ENCODE measurements at places on chromosomes 1 and 21. TPM values are rescaled to one million over a fixed set of nuclear protein-coding genes. Genes with fewer than 3 reads are reported as not detected.
A peak's percentile ranks its signal among the peaks of the same experiment; 100 is the strongest.

DNA sequence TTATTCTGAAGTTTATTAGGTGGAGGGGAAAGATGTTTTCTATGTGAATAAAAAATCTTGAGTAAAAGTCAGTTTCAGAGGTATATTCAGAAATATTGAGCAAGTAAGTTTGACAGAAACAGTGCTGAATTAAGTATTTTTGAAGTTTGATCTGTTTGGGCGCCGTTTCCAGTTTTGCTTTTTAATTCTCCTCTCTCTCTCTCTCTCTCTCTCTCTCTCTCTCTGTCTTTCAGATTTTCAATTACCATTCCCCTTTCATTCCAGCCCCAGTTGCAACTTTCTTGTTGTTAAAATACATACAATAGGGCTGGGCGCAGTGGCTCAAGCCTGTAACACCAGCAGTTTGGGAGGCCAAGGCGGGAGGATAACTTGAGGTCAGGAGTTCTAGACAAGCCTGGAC, 24.0 kb downstream of the ADGRL2 start:
- no peak overlapping the region for H3K27ac ChIP-seq
- no peak for DNase-seq
- no peaks in the 10 kb centered on the region for H3K4me1 ChIP-seq
- no peak overlapping the region for H3K4me3 ChIP-seq
- H3K36me3 ChIP-seq: no peaks in the 10 kb centered on the region

DNA sequence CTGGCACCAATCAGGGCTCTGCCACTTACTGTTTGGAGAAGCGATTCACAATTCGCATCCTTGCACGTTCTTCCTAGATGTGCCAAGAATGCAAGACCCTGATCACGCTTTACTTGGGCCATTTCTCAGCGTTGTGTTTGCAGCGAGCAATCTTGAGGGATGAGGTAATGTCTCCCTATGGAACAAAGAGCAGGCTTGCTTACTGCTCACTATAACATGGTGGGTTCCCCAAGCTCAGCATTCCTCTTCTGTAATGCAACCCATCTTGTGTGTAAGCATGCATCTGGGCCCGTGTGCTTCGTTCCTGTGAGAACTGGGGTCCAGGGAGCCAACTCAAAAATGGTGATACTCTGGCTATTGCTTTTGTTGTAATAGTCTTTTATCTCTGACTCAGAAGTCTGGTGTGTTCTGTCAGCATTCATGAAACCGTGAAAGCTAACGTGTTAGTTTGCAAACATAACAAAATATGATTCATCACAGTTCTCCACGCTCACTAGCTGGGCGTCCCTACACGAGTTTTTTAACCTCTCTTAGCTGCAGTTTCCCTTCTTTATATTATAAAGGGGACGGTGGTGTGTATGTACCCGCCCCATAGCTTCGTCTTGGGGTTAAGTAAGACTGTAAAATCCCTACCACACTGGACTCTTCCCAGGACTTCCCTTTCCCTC, 33.3 kb downstream of the DNTTIP2 start:
- no peak for DNase-seq
- no peaks in the 10 kb centered on the region for H3K27me3 ChIP-seq
- H3K4me1 ChIP-seq: peaks cover 5% of the 10 kb centered on the region
- peak overlapping the region; percentile 91 for H3K27ac ChIP-seq

DNA sequence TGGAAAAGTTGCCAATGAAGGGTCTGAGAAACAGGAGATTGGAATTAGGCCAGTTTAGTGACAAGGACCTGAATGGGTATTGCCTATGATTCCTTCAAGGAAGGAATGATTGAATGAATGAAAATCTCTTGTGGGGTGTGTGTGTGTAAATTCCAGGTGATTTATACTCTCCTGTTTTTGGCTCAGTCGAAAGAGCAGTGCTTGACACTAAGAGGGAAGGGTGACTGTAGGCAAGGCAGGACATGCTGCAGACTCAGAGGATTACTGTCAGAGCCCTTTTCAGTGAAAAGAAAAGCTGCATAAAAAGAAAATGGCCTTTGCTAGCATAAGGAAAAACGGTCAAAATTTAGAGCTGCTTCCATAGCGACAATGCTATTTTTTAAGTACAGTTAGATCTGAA, 30.1 kb downstream of the C1orf21 start:
- DNase-seq: no peak
- no peaks in the 10 kb centered on the region for H3K27me3 ChIP-seq
- H3K36me3 ChIP-seq: no peaks in the 10 kb centered on the region
- no peak overlapping the region for H3K4me3 ChIP-seq
- no peak overlapping the region for H3K27ac ChIP-seq

- no peaks in the 10 kb centered on the region for H3K27me3 ChIP-seq
- H3K27ac ChIP-seq: no peak overlapping the region
- no peak overlapping the region for H3K4me3 ChIP-seq
- no peak for DNase-seq
Measured at GRCh38 chr1:113993072-113993471, 13.8 kb downstream of the OLFML3 start.

DNA sequence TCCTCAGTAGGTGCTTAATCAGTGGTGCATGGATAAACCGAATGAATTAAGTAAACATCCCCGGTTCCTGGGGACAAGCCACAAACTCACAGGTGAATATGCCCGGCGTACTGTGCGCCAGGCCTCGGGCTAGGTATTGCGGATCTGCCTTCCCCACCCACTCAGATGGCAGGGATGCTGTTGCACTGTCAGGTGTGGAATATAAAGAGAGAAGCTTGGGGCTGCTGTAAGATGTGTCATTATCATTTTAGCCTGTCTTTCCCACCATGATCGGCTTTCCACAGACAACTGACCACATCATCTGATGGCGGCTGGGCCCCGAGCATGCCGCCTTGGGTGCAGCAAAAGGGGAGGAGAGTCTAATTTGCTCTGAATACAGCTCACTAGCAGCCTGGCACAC, 45.4 kb upstream of the LRP8 start:
- H3K27ac ChIP-seq: no peak overlapping the region
- no peaks in the 10 kb centered on the region for H3K27me3 ChIP-seq
- no peak overlapping the region for H3K4me3 ChIP-seq
- H3K4me1 ChIP-seq: peaks cover 5% of the 10 kb centered on the region

DNA sequence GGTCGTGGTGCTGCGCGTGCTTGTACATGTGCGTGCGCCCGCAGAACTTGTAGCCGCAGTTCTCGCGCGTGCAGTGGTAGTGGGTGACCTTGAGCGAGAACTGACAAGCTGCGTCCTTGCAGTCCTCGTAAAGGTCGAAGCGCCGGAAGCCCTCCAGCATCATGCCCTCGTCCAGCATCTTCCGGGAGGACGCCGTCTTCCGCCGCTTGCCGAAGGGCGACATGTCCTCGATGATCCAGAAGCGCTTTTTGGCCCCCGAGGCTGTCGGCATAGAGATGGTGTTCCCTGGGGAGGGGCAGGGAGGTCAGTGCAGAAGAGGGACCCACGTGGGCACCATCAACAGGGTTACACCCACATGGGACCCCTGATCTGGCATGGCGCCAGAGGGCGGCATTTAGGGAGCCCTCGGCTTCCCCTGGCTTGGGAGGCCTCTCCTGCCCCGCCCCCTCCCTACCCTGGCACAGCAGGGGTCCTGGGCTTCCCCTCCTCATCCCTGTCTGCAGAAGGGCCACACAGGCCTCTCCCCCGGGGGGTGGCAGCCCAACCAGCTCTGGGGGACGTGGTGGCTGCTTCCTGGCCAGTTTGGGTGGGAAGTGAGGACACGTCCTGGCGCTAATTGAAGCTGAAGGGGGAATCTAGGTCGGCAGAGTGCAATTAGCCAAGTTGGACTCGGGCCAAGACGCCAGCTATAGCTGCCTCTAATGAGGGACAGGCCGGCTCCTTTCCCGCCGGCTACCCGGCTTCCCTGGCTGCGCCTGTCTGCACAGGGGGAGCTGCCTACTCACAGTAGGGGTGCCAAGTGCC, 156.5 kb downstream of the CASZ1 start:
- H3K36me3 ChIP-seq: peaks cover 13% of the 10 kb centered on the region
- peaks cover 3% of the 10 kb centered on the region for H3K27me3 ChIP-seq
- no peak for DNase-seq
- no peak overlapping the region for H3K4me3 ChIP-seq

DNA sequence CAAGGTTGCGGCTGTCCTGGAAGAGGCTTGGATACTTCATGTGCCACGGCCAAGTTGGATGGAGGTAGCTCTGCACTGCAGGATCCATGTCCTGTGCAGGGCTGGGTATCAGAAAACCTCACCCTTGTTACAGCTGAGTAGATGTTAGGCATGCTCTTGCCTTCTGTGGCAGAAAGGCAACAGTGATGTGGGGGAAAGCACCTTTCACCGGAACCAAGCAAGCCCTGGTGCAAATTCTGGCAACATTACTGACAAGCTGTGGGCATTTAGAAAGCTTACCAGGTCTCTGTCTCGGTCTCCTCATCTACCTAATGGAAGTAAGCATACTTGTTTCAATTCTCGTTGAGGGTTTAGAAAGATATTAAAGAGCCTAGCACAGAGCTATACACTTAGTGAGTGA, 14.5 kb upstream of the CDCA8 start:
- no peak overlapping the region for H3K27ac ChIP-seq
- H3K36me3 ChIP-seq: peaks cover 8% of the 10 kb centered on the region
- peaks cover 39% of the 10 kb centered on the region for H3K4me1 ChIP-seq
- no peak overlapping the region for H3K4me3 ChIP-seq
- no peak for DNase-seq
- H3K27me3 ChIP-seq: no peaks in the 10 kb centered on the region

DNA sequence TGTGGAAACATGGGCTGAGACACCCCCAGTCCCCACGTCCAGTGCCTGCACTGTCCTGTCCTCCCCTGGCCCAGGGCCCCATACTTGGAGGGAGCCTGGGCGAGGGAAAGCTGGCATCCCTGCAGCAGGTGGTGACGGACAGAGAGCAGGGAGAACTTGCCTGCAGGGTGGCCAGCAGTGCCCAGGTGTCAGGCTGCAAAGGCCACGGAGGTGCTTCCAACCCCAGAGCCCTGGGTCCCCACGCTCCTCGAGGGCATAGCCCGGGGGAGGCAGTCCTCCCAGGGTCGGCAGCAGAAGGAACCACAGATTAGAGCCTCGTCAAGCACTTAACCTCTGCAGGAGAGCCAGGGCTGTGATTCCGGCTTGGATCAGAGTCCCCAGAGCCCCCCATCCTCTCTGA, 77.5 kb downstream of the ARHGEF16 start:
- no peaks in the 10 kb centered on the region for H3K36me3 ChIP-seq
- H3K4me3 ChIP-seq: no peak overlapping the region
- H3K27ac ChIP-seq: no peak overlapping the region
- peak; percentile 31 for DNase-seq
- H3K4me1 ChIP-seq: peaks cover 9% of the 10 kb centered on the region

DNA sequence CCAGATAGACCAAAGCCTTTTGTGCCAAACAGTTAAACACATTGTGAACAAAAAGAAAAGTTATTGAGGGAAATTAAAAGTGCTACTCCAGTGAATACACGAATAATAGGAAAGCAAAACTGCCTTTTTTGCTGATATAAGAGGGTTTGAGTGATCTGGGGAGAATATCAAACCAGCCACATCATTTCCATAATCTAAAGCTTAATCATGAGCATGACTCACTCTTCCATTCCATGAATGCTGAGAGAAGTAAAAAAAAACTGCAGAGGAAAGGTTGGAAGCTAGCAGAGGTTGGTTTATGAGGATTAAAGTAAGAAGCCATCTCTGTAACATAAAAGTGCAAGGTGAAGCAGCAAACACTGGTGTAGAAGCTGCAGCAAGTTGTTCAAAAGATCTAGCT, 350.6 kb upstream of the NCAM2 start:
- no peak overlapping the region for H3K4me3 ChIP-seq
- H3K27me3 ChIP-seq: no peaks in the 10 kb centered on the region
- no peaks in the 10 kb centered on the region for H3K36me3 ChIP-seq
- no peak overlapping the region for H3K27ac ChIP-seq
- DNase-seq: no peak

The GNG12 gene
- not detected for polyA plus RNA-seq

The TMEM59 gene
- polyA plus RNA-seq: 66.3 TPM

The PPIE gene
- 78.3 TPM for polyA plus RNA-seq

All from B cell (primary cell).